Mammary epithelial cell (primary cell): ENCODE measurements at places on chromosomes 16 and 17. TPM values are rescaled to one million over a fixed set of nuclear protein-coding genes. Genes with fewer than 3 reads are reported as not detected.
A peak's percentile ranks its signal among the peaks of the same experiment; 100 is the strongest.

GRCh38 chr17:37506678-37507077, 17.0 kb downstream of the DUSP14 start:
- peak; percentile 26 for DNase-seq

DNA sequence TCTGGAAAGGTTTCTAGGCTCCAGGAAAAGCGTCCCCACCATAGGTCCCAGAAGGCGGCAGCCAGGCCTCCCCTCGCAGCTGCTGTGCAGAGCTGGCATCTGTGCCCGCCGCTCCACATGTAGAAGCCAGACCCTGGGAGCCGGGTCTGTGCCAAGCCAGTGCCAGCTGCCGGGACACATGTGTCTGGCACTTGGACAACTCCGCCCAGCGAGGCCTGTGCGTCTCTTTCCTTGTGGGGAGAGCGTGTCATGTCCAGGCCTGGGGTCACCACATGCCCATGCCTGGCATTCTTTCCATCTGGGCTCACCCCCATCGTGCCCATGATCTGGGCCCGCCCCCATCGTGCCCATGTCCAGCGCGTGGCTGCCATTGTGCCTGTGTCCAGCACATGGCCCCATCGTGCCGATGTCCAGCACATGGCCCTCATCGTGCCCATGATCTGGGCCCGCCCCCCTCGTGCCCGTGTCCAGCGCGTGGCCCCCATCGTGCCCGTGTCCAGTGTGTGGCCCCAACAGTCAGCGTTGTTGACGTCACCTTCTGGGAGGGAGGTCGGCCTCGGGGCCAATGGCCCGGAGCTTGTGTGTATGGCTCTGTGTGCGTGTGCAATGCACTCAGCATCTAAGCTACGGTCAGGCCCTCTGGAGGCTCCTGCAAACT, 13.3 kb upstream of the ACSF3 start:
- no peak for DNase-seq

- DNase-seq: peak; percentile 51
Observed at GRCh38 chr17:9021992-9022572, 772 bp downstream of the NTN1 start.

DNA sequence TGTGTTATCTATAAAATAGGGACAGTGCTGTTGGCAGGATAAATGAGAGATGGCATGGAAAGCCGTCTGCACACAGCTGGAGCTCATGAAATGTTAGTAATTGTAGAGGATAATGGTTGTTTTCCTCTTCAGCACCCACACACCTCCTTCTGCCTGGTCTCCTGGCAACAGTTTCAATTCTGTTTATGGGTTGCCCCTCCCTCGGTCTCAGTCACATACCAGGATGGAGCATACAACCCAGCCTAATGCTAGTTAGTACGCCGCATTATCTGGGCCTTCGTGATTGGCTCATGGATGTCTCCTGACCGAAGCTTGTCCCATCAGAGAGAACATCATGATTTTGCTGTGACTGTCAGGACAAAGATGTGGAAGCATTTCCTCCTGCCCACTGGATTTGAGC, 126.2 kb upstream of the WSCD1 start:
- no peak for DNase-seq

GRCh38 chr17:21677911-21678310, 14.4 kb upstream of the KCNJ18 start:
- DNase-seq: no peak

- no peak for DNase-seq
Observed at GRCh38 chr16:85477801-85478363, 135.2 kb upstream of the GSE1 start.

DNA sequence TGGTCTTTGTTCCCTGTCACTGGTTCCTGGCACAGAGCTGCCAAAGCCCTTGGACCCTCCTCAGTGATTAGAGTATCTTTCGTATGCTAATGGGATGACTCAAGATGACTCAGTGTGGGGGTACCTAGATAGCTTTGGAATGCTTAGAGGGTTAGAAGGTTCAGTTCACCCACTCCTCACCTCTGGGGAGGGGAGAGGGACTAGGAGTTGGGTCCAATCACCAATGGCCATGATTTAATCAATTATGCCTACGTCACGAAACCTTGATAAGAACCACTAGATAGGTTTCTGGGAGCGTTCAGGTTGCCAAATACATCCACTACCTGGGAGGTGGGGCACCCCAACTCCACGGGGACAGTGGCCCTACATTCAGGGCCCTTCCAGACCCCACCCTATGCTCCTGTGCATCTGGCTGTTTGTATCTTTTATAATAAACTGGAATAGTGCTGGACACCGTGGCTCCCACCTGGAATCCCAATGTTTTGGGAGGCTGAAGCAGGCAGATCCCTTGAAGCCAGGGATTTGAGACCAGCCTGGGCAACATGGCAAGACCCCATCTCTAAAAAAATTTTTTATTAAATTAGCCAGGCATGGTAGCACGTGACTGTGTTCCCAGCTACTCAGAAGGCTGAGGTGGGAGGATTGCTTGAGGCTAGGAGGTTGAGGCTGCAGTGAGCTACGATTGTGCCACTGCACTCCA, 29.2 kb upstream of the LITAF start:
- no peak for DNase-seq

GRCh38 chr17:77462090-77462489, 321.3 kb downstream of the SEC14L1 start:
- no peak for DNase-seq

- DNase-seq: no peak
Observed at GRCh38 chr17:72971226-72971880, 121.1 kb downstream of the SLC39A11 start.

DNA sequence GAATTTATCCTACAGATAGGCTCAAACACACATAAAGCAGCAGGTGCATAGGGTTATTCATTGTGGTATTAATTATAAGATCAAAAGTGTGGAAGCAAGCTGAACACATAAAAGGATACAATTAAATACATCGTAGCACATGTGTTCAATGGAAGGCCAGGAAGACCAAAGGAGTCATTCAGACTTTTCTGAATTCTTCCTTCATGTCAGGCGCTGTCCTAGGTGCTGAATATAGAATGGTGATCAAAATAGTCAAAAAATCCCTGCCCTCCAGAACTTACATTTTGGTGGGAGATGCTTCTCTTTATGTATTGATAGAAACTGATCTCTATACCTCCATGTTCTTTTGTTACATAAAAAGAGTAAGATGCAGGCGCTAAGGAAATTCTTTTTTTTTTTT, 439.0 kb upstream of the ASIC2 start:
- no peak for DNase-seq

DNA sequence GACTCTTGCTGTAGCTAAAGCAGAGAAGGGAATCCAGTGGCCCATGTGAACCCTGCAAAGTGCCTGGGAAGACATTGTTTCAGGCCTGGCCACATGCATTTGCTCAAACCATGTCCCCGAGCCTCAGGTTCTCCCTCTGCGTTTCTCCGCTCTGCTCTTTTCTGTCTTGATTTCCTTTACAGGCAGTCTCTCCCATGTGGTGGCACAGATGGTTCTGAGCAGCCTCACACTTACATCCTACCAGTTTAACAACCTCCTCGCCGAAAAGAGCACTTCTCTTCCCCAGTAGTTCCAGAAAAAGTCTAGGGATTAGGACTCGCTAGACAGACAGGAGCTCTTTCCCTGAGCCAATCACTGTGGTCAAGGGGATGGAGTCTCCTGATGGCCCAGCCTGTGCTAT, 28.3 kb upstream of the MYH10 start:
- no peak for DNase-seq

DNA sequence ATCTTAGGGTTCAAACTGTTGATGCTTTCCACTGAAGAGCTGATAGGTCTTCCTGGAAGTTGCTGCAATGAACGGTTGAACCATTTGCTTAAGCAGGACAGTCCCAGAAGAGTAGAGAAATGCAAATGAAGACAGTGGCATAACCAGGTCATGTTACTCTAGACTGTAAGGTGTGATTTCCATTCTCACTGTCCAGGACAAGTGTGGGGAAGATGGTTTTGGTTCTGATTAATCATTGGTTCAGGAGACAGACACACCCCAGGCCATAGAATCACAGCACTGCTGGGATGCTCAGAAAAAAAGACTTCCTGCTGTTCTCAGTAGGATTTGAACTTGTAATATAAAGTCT, 34.8 kb upstream of the XYLT2 start:
- DNase-seq: no peak

GRCh38 chr16:48813485-48813884, 203.5 kb upstream of the N4BP1 start:
- no peak for DNase-seq

DNA sequence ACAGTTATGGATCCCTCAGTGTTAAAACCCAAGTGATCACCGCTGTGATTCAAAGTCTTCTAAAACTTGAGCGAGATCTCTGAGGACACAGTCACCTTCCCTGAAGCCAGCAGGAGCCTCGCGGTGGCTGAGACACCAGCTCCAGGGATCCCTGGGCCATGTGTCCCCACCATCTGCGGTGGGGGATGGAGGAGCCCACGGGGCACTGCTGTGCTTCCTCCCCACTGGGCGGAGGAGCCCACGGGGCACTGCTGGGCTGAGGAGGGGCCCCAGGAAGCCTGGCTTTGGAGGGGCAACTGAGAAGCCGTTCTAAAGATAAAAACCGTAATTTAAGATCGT, 65.7 kb upstream of the METRNL start:
- DNase-seq: no peak

DNA sequence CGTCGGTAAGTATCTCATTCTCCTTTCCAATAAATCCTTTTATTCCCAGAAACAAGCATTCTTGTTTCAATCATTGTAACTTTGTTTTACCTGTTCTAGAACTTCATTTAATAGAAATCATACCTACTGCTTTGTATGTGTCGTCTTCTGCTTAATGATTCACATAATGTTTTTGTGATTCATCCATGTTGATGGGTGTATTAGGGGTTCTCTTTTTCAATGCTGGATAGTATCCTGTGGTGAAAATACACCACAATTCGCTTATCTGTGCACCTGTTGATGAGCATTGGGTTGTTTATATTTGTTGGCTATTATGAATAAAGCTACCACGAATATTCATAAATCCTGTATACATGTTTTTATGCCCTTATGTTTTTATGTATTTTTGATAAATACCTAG, 703.2 kb downstream of the MAF start:
- DNase-seq: no peak

- no peak for DNase-seq
Observed at GRCh38 chr16:57081744-57082143, 10.6 kb upstream of the CPNE2 start.

GRCh38 chr17:63170795-63171194, 204.8 kb downstream of the TANC2 start:
- DNase-seq: no peak

DNA sequence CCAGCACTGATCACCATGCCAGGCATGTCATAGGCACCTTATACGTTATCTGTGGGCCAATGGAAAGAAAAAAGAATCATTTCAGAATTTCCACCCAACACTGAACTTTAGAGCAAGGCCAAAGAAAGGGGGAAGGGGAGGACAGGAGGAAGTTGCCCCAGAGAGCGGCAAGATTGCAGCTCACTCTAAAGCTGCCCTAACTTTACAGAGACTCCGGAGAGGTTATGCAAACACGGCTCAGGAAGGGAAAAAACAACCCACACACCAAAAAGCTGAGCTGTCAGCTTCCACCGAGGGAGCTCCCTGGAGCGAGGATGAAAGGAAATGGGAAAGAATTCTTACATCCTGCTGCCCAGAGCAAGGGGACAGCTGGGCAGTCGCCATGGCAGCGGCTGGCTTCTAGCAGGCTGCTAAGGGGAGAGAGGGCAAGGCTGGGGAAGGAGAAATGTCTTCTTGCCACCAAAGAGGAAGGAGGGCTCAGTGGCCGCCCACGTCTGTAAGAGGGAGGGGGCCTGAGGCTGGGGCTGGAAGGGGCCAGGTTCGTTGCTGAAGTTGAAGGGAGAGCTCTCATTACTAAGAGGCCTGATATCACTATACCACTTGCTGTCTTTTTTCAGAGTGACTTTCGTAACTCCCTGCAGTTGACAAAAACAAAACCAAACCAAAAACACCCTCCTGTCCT, 18.2 kb downstream of the COTL1 start:
- DNase-seq: peak; percentile 16

GRCh38 chr17:73029991-73030390, 62.5 kb downstream of the SLC39A11 start:
- no peak for DNase-seq

GRCh38 chr17:66494023-66494803, 191.8 kb downstream of the PRKCA start:
- DNase-seq: peak; percentile 89

- DNase-seq: no peak
Observed at GRCh38 chr17:73782231-73782630, 138.0 kb upstream of the SDK2 start.

DNA sequence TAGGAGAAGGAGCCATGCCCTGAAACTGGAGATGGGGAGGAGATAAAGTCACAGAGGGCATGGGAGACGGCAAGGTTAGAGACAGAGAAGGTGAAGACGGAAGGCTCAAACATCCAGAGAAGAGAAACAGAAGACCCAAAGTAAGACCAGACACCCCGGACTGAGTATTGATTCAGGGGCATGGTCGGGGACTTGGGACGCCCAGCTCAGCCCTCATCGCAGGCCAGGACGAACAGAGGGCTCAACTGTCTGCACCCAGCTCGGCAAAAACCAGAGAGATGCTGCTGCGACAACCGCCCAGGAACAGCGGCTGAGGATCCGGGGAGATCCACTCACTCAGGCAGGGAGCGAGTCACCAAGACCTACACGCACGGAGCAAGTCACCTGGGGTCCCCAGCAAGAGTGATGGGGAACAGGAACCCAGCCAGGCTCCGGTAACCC, 999 bp downstream of the XYLT1 start:
- DNase-seq: peak; percentile 4

Gene CCL11
- total RNA-seq: not detected

Gene IL17C
- not detected for total RNA-seq

Gene CCDC144A
- total RNA-seq: 1.3 and 1.8 TPM in 2 replicates

Gene SRL
- not detected in 2 replicates for total RNA-seq

Gene FDXR
- 25.7 and 33.4 TPM in 2 replicates for total RNA-seq

Gene FAM234A
- total RNA-seq: 58.4 and 60.9 TPM in 2 replicates

Gene NLGN2
- total RNA-seq: 23.8 and 32.5 TPM in 2 replicates
